Breast epithelium (tissue), 4 donors: ENCODE measurements at places on chromosomes 5 and 9.

- no peak for DNase-seq
Measured at GRCh38 chr5:167307042-167307441, 984.4 kb upstream of the WWC1 start.

- no peak for DNase-seq
Measured at GRCh38 chr9:98962181-98962560, 18.5 kb downstream of the COL15A1 start.

DNA sequence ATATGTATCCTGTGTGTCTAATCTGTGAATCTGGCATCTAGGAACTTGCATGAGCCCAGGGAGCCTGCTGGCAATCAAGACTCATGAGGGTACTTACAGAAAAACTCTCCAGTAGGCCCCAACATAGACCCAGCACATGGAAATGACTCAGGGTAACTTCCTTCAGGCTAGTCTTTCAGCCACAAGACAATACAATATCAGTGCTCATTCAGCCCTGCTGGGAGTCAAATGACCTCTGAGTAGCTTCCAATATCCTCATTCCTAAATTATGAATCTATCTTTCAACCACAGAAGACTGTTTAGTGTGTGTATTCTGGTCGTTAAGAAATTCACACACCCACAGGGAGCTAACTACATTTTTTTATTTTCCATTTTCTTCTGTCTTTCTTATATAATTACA is 1273.0 kb downstream of the EFNA5 start:
- peak; percentile 27 for DNase-seq

DNA sequence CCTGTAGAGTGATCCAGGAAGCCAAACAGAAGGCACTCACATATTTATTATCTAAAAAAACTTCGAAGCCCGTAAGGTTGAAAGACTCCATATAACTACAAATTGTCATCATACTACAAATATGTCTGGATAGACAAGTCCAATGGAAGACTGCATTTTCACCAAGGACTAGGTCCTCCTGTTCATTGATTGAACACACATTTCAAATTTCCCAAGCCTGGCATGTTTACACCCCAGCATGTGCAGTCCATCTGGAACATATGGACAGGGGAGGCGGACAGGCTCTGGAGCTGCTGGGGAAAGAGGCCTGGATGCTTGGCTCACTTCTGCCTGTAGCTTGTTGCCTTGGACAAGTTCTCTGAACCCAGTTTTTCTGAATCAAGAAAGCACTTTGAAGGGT is 378.7 kb downstream of the ENC1 start:
- DNase-seq = no peak

- no peak for DNase-seq
Measured at GRCh38 chr5:59259237-59259636, 634.3 kb downstream of the PDE4D start.

- DNase-seq = no peak
Measured at GRCh38 chr5:126503602-126504104, 80.4 kb downstream of the GRAMD2B start.

GRCh38 chr9:110153431-110153830 is 54.5 kb downstream of the C9orf152 start:
- DNase-seq = no peak

- no peak for DNase-seq
Measured at GRCh38 chr9:29548436-29548835, 1975.2 kb upstream of the C9orf72 start.

GRCh38 chr5:34530637-34531036 is 125.5 kb upstream of the RAI14 start:
- no peak for DNase-seq
